Effector CD8-positive, alpha-beta T cell (primary cell): ENCODE measurements at places on chromosomes 5 and 9.

- no peak for DNase-seq
Measured at GRCh38 chr9:3331801-3332200, 194.0 kb downstream of the RFX3 start.

GRCh38 chr5:132093271-132093670, 19.7 kb downstream of the CSF2 start:
- no peak for DNase-seq

DNA sequence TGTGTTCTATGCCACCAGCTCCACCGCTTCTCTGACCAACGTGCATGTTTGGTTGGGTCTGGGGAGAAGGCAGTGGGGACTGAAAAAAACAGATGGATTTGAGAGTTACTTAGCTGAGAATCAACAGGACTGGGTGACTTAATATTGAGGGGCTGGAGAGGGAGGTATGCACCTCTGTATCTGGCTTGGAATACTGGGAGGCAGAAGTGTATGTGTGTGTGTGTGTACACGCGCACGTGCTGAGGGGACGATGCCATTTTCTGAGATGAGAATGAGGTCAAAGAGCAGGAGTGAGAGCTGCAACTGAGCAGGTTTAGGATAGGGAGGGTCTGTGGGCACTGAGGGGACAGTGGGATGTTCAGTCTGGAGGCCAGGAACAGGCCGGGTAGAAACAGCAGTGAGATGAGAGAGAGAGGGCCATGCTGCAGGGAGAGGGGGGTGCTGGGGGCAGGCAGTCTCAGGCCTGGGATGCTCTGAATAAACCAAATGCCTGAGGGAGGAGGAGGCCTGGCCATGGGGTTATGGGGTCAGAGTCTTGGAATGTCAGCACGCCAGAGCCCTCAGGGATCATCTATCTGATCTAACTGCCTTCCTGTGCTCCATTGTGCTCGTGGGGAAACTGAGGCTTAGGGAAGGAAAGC, 14.0 kb downstream of the PDGFRB start:
- DNase-seq, result no peak

- no peak for DNase-seq
Measured at GRCh38 chr9:29701559-29701958, 2128.3 kb upstream of the C9orf72 start.

- DNase-seq, result no peak
Measured at GRCh38 chr9:128169925-128170324, 9.9 kb downstream of the BBLN start.

- no peak for DNase-seq
Measured at GRCh38 chr9:128059365-128059983, 7.6 kb downstream of the NAIF1 start.

DNA sequence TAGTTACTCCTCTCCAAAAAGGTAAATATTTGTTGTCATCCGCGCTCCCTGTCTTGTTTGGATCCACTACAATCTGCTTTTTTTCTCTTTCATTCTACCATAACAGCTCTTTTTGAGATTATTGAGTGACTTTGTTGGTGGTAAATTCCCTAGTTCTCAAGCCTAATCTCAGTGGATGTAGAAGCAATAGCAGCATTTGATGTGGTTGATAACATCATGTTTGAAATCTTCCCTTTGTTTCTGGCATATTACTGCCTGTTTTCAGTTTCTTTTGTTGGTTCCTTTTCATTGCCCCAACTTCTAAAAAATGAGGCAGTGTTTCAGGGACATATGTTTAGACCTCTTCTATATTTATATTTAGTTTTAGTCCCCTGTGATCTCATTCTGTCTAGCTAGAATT, 8.9 kb downstream of the CDC42SE2 start:
- no peak for DNase-seq

- no peak for DNase-seq
Measured at GRCh38 chr9:25889661-25890060, 211.4 kb upstream of the TUSC1 start.

DNA sequence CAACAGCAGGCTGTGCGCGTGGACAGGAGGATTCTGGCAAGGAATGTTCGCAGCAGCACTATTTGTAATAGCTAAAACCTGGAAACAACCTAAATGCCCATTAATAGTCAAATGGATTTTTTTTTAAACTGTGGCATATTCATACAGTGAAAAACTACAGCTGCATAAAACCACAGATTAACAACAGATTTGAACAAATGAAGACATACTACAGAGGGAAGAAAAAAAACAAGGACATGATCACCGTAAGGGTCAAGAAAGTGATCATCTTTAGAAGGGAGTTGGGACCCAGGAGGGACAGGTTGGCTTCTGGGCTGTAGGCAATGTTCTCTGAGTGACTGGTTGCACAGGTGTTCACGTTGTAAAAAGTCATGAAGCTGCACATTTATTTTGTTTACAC, 1.2 kb upstream of the TMOD1 start:
- no peak for DNase-seq

GRCh38 chr5:142133330-142134206, 25.0 kb downstream of the NDFIP1 start:
- DNase-seq, result no peak

DNA sequence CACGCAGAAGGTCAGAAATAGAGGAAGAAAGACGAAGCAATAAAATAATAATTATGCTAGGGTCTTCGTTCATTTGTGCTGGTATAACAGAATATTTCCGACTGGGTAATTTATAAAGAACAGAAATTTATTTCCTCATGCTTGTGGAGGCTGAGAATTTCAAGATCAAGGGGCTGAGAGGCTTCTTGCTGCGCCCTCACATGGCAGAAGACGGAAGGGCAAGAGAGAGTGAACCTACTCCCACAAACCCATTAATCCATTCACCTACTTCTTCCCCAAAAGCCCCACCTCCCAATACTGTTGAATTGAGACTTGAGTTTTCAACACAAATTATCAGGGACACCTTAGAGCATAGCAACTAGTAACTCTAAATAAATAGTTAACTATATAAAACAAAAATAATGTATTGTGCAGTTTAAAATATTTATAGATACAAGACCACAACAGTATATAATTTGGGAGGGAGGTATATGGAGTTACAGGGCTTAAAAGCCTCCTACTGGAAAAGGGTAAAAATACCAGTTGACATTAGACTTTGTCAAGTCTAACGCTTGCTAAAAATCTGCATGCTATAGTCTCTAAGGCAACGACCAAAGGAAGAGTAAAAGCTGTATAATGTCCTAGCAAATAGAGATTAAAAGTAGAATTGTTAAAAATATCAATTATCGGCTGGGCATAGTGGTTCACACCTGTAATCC, 40.3 kb upstream of the NAA35 start:
- no peak for DNase-seq

GRCh38 chr5:37071901-37072581, 177.1 kb downstream of the CPLANE1 start:
- DNase-seq, result no peak

DNA sequence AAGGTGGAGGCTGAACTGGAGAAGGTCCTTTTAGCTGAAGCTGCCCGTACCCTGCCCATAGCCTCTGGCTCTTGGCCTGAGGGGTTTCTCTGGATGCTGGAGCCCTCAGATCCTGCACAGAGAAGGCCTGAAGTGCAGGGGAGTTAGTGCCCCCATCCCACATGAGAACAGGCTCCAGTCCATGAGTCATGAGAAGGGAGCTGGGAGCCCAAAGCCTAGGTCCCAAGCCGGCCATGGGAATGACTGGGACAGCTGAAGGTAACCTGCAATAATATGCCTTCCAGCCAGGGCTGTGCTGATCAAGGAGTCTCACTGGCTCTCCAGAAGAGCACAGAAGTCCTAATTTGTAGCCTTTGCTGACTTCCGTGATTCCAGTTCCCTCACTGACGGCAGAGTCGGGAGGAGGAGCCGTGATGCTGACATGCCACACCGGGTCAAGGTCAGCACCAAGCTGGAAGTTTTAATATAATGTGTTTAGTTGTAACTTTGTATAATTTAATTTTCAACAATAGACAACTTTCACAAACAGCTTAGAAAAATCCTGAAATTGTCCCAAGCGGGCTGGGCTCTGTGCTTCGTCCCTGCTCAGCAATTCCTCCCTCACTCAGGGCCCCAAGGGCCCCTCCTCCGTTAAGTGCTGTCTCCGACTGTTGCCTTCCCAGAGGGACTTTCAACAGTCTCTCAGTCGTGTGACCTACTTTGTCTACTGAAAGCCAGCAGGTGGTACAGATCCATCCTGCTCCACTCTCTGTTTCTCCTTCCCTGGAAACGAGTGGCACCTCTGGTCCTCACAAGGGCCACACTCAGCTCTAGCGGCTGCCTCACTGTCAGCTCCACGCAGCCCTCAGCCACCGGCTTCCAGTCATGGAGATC, 387.8 kb downstream of the GADD45G start:
- DNase-seq, result no peak

GRCh38 chr5:58666598-58667581, 84.0 kb downstream of the RAB3C start:
- no peak for DNase-seq

DNA sequence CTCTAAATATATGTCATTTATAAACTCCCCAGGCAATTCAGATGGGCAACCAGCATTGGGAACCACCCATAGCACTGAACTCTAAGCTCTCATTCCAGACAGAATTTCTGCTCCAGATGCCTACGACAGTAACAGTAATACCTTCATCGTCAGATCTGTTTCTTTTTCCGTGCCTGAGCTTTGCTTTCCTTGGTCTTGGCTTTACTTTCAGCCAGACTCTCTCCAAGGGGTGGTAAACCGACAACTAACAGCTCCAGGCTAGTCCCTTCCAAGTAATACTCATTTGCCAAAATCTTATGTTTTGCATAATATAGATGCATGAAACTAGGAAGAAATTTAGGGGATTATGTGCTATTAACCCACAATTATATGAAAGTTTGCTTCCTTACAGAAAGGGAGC, 102.3 kb downstream of the PJA2 start:
- no peak for DNase-seq

GRCh38 chr9:110069326-110070248, 138.4 kb downstream of the C9orf152 start:
- no peak for DNase-seq

DNA sequence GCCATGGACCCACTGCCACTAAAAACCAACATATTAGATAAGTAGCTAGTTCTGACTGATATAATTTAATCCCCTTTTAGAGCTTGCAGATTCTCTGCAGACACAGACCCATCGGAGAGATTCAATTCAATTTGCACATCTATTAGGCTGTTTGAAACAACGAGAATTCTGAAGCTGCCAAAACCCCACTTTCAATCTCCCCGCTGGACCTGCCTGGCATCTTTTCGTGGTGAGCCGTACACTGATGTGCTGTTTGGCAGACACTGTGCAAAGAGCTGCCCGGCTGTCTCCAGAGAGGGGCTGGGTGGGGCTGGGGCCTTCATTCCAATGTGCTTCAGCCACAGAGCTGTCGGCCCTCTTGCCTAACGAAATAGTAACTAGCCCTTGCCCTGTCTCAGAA, 42.1 kb upstream of the FAM240B start:
- DNase-seq, result no peak

GRCh38 chr5:144187699-144188294, 17.1 kb downstream of the KCTD16 start:
- peak; percentile 64 for DNase-seq

- no peak for DNase-seq
Measured at GRCh38 chr5:34656700-34657273, 659 bp downstream of the RAI14 start.

DNA sequence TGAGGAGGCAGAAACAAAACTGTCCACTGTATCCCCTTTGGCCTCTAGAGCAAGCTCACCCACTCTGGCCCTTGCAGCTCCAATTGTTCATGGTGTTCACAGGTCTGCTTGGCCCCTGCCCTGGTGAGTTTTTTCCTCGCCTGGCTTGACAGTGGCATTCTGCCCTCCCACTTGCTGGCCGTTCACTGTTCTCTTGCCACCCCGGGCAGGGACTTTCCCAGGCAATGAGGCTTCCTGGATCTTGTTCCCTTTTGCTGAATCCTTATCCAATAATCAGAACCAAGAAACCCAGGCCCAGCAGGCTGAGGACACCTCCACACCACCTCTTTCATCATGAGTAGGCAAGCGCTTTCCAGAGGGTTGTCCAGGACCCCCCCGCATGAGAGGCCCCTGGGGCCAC, 31.2 kb downstream of the ZNF618 start:
- DNase-seq, result no peak

DNA sequence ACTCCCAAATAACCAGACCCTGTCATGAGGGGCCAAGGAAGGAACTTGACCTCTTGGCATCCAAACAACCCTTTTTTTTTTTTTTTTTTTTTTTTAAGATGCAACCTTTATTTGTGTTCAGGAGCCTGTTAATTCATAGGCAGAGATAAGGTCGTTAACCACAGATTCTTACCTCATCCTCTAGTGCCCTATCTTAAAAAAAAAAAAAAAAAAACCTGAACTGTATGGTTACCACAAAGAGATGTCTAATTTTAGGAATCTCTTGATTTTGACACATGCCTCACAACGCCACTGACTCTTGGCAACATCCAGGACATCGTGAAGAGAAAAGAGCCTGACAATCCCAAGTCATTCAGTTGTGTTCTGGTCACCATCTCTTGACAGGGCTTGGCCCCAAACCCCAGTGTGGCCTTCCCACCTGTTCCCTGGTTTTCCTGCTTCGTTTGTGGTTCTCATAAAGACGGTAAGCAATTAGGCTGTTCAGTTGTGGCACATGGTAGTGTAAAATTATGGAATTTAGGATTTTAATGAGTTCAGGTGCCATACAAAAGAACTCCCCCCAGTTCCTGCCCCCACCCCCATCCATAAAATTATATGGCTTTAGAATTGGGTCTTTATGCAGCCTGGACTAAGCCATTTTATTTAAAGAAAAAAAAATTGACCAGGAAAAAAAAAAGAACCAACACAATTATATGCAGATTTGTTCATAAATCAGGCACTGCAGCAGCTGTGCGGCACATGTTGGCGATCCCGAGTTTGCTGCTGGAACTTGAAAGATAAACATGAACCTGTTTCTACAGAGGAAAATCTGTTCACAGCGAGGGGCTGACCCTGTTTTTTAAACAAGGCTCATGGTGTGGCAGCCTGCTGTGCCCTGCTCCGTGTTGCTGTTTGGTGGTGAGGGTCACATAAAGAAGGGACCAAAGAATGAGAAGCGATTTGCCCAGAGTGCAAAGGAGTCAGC, 267.8 kb upstream of the CLINT1 start:
- no peak for DNase-seq

- DNase-seq, result no peak
Measured at GRCh38 chr9:93585259-93585658, 8.9 kb downstream of the PHF2 start.
